Aorta (tissue), 5 donors: ENCODE measurements at places on chromosomes 4 and X.

DNA sequence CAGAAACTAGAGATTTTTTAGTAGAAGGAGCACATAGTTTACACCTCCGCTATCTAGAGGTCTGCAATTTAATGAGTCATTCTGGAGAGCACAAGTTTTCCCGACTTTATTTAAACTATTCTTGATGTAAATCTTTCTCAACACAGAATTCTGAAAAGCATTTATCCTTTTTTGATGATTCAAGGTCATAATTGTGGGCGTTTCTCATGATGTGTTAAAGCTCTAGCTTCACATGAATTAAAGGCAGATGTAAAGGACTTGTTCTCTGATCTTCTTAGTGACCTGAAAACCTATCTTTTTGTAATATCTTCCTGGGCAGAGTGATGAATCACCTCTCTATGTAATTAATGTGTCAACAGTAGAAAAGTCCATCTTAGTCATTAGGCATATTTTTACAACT, 128.8 kb downstream of the COMMD8 start:
- no peak for DNase-seq

- no peak for DNase-seq
Measured at GRCh38 chrX:41604766-41605543, 83.8 kb upstream of the GPR34 start.

- peak; percentile 65 for DNase-seq
Measured at GRCh38 chrX:68665502-68665901, 18.0 kb downstream of the STARD8 start.

DNA sequence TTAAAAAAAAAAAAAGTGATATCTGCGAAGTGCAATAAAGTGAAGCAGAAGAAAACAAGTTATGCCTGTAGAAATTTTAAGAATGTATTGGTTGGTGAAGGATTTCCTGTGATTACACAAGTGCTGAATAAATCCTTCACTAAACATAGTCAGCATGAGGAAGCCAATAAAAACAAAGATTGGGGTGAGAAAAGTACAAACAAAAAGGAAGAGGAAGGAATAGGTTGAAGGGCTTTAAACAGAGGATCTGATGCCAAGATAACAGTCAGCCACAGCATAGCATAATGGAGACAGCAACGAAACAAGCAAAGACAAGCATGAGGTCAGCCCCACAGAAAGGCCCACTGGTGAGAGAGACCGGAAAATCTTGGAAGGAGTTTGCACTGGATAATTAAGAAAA, 372.2 kb downstream of the ADAM29 start:
- no peak for DNase-seq

DNA sequence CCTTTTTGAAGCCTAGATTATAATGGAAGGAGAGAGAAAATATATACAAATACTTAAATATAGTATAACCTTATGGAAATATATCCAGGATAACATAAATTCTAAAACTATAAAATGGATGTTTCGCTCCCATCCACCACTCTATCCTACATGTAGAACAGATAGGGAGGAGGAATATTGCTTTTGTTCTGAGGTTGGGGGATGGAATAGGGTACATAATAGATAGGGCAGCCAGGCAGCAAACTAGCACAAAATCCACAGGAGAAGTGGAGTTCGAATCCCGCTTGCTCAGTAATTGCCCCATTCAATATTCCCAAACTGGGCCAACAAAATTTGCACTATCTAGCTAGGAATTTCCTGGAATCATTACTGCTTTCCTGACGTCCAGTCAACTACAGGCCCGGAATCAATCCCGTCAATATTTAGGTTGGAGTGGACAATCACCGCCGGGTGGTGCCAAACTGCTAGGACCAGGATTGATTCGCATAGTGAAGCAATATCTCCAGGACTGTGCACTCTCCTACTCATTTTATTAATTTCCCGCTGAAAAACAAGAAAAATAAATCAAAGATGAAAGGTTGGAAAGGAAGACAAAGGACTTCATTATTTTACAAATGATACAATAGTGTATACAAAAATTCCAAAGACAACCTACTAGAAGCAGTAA, 40.4 kb upstream of the PAPSS1 start:
- DNase-seq, result no peak

- no peak for DNase-seq
Measured at GRCh38 chr4:143374255-143374654, 37.6 kb downstream of the GAB1 start.

DNA sequence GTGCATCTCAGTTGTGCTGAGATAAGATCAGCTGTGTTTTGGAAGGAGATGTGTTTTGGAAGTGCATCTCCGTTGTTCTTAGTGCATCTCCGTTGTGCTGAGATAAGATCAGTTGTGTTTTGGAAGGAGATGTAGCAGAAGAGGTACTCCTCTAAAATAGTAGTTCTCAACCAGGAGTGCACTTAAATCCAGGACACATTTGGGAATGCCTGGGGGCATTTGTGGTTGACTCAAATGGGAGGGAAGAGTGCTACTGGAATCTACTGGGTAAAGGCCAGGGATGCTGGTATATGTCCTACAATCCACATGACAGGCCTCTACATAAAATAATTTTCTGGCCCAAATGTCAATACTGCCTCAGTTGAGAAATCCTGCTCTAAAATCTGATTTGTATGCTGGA, 70.8 kb upstream of the CHRDL1 start:
- no peak for DNase-seq

GRCh38 chrX:41145920-41146608, 60.8 kb downstream of the USP9X start:
- no peak for DNase-seq

DNA sequence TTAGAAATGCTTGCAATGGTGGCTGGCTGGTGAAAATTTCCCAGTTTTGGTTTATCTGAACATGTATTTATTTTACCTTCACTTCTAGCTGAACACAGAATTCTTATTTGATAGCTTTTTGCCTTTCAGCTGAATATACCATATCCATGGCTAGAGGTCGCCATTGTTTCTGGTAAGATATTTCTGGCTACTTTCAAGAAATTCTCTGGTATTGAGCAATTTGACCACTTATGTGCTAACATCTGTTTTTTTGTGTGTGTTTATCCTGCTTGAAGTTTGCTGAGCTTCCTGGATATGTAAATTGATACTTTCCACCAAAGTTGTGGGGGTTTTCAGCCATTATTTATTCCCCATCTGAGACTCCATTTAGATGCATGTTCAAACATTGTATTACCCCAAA, 75.4 kb downstream of the FBXW7 start:
- DNase-seq, result no peak

DNA sequence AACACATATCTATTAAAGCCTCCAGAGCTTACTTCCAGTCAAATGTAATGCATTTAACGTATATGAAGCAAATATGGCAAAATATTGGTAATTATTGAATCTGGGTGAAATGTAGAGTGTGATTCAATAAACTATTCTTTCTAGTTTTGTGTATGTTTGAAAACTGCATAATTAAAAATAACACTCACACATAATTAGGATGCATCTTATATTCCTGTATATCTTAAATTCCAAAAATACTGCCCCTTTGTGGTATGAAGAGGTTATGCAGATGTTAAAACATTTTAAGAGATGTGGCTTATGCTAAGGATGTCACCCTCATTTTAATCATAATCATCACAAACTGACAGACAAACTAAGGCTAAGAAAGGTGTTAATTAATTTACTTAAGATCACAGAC, 182.9 kb downstream of the COX18 start:
- no peak for DNase-seq

DNA sequence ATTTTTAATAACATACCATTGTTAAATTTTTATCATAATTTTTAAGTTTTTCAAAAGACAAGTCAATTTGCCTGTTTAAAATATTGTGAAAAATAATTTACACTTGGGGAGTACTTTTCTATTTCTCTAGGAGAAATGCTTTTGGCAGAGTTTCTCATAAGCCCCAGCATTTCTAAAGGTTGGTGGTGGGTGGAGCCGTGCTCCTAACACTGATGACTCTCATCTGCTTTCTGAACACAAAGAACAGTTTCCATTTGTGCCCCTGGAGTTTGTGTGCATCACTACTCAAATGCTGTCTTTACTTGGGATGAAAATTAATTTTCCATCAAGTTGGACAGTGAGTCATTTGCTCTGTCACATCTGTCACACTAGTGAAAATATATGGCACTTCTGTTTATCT, 57.6 kb downstream of the TNIP2 start:
- DNase-seq, result peak; percentile 24

DNA sequence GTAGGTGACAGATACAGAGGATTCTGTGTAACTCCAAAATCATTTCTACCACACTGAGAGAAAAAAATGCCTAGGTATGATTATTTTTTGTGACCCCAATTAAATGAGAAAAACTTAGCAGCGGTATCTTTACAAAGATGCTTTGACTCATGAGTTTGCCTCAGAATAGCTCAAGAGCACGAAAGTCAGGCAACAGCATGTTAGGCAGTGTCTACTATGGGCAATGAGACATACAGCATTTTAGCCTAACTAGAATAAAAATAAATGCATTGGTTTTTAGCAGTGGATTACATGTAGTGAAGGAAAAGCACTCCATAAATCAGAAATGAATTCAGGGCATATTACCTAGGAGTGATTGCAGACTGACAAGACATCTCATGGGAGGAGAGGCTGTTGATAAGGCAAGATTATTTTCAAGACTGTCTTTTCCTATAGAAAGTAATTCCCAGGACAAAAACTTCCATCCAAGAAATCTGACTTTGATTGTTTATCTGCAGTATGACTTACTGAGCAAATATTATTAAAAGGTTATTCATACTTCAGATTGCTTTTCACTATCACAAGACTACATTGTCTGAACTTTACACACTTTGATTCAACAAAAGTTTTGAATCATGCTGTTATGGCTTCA, 3.6 kb downstream of the ANXA10 start:
- DNase-seq, result no peak

DNA sequence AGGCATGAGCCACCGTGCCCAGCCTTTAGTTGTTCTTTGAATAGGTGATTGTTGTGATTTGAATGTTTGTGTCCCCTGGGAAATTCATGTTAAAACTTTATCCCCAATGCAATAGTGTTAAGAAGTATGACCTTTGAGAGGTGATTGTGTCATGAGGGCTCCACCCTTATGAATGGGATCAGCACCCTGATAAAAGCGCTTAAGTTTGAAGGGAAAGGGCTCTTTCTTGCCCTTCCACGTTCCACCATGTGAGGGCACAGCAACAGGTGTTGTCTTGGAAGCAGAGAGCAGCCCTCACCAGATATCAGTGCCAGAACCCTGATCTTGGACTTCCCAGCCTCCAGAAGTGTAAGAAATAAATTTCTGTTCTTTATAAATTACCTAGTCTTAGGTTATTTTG, 33.7 kb upstream of the RP2 start:
- DNase-seq, result no peak

GRCh38 chr4:151238477-151238876, 38.5 kb upstream of the PRSS48 start:
- no peak for DNase-seq

GRCh38 chrX:45083314-45083713, 117.4 kb downstream of the DIPK2B start:
- DNase-seq, result no peak

DNA sequence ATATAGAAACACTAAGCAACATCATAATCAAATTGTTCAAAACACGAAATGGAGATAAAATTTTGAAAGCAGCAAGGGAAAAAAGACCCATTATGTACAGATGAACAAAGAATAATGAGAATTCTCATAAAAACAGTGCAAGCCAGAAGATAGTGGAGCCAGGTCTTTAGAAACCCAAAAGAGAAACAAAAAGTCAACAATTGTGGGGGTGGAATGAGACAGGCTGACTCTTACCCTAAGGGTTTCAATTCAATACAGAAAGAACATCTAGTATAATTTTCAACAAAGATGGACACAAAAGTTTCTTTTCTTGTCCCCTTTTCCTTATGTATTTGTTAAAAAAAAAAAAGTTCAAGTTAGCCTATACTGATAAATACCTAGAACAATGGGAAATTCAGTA, 34.0 kb upstream of the MAGEB2 start:
- DNase-seq, result no peak

DNA sequence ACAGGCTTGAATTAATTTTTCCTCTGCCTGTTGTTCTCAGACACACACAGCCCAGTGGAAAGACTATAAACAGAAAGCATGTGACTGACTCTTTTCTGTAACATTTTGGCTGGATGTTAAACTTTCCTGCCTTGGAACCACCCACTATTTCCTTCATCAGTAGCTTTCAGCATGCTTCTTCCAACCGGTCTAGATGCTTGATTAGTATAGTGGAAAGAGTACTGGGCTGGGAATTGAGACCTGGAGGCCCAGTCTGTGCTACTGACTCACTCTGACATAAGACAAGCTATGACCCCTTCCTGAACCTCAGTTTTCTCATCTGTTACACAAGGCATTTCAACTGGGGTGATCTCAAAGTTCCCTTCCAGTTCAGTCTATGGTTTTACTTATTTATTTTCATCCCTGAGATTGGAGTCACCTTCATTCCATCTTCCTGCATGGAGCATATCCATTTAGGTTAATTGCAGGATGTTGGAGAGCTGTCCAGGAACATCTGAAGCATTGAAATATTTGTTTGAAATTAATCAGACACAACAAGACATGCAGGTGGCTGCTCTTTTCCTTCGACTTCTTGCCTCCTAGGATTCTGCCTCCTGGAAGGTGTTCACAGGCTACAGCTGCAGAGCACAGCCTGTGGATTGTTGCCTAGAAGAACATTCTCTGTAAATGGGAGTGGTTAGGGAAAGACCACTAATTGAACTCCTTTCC, 173.4 kb downstream of the RTL9 start:
- no peak for DNase-seq

DNA sequence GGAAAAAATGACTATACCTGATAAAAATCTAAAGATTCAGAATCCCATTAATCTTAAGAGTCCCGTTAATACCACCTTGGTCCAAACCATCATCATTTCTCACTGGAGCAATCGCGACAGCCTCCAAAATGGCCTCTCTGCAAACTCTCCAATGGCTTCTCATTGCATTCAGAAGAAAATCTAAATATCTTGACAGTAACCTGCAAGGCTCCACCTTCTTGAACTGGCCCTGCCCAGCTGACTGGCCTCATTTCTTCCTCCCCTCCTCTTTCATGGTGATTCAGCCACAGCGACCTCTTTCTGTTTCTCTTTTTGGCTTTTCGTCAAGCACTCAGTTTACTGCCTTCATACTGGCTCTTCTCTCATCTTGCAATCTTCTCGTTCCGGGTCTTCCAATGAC, 56.2 kb upstream of the GPRIN3 start:
- no peak for DNase-seq

DNA sequence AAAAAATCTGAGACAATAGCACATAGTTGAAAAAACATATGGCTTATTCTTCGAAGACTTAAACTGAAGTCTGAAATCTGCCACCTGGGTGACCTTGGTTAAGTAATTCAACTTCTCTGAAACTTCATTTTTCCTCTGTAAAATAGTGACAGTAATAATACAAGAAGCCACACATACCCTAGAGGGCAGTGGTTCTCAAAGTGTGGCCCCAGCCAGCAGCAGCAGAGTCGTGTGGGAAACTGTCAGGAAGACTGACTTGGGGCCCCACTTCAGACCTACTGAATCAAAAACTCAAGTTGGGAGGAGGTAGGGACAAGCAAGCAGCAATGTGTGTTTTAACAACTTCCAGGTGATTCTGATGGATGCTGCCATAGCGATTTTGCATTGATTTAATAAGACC, 249.9 kb downstream of the HNRNPD start:
- no peak for DNase-seq

GRCh38 chr4:141473952-141474351, 162.4 kb upstream of the IL15 start:
- DNase-seq, result no peak
